ENCODE measurements at places on chromosomes 1 and 21.
A peak's percentile ranks its signal among the peaks of the same experiment; 100 is the strongest.

- DNase-seq = no peak
Measured at GRCh38 chr21:29725025-29725736, 214.6 kb downstream of the GRIK1 start.

- DNase-seq = no peak
Measured at GRCh38 chr1:92851729-92852128, 19.9 kb downstream of the RPL5 start.

GRCh38 chr1:202697038-202697437 is 13.2 kb downstream of the SYT2 start:
- no peak for DNase-seq

GRCh38 chr1:199808110-199808870 is 219.2 kb upstream of the NR5A2 start:
- DNase-seq = no peak

- peak; percentile 70 for DNase-seq
Measured at GRCh38 chr1:245156041-245156735, 1.4 kb downstream of the KIF26B start.

DNA sequence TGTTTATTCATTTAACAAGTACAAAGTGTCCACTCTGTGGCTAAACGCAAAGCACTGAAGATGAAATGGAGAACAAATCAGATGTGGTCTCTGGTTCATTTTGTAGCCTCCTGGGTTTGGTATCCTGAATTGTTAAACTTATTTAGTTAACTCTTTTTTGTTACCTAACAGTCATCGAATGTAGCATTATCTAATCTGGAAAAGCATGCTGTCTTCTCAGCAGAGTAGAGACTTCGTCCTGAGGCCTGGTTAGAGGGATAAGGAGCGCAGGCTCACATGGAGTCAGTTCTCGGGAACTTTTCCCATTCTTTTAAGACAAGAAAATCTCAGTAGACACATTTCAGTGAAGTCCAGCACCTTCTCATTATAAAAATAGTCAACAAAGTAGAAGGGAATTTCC is 33.1 kb upstream of the SH3D21 start:
- no peak for DNase-seq

GRCh38 chr1:119815361-119815760 is 4.1 kb upstream of the REG4 start:
- no peak for DNase-seq

GRCh38 chr1:22494943-22495579 is 43.4 kb downstream of the ZBTB40 start:
- DNase-seq = no peak

- no peak for DNase-seq
Measured at GRCh38 chr1:114023377-114023776, 44.1 kb downstream of the OLFML3 start.

GRCh38 chr21:39209334-39209688 is 26.1 kb upstream of the PSMG1 start:
- no peak for DNase-seq

DNA sequence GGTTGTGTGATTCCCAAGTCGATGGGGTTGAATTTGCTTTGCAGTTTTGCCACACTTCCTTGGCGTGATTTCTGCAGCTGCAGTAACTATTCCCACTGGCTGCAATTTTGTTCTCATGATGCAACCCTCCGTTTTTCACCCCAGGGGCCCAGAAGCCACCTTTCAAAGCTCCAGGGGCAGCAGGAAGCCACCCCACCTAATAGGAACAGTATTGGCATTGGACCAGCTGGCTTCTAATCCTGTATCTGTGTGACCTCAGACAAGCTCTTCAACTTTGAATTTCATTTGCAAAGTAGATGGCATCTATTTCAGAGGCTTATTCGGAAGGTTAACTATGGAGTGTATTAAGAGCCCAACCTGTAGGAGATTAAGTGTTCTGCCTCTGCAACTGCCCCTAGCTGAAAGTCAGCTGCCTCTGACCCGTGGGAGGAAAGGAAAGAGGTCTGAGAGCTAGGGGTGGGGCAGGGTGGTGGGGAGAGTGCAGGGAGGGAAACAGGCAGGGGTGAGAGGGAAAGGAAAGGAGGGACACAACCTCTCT is 12.6 kb downstream of the C1orf115 start:
- DNase-seq = no peak

DNA sequence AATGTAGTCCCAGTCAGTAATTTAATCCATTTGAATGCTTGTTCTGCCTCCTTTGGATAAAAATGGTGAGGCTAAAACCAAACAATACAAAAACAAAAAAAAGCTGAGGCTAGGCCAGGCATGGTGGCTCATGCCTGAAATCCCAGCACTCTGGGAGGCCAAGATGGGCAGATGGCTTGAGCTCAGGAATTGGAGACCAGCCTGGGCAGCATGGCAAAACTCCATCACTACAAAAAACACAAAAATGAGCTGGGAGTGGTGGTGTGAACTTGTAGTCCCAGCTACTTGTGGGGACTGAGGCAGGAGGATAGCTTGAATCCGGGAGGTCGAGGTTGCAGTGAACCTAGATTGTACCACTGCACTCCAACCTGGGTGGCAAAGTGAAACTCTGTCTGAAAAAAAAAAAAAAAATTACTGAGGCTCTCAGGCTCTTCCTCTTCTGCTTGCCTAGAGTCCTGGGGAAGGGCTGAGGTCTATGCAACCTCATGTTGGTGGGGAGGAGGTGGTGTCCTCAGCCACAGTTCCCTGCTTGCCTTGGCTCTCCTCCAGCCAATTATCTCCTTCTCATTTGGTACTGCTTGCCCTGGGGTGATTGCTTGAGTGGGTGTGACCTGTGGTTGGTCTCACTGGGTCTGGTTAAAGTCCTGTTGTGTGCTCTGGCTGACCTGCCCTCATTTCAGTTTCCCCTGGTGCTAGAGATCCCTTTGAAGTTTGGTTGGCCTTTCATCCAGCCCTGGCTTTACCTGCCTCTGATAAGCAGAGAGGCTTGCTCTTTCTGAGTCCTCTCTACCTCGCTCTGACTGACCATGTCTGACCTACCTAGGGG is 20.9 kb downstream of the S1PR1 start:
- no peak for DNase-seq

- DNase-seq = no peak
Measured at GRCh38 chr1:232271991-232272589, 357.8 kb downstream of the SIPA1L2 start.

- DNase-seq = no peak
Measured at GRCh38 chr1:153882296-153882912, 40.4 kb downstream of the GATAD2B start.
